ENCODE measurements at places on chromosomes 3 and 15.

- no peak for DNase-seq
These were observed 37.8 kb upstream of the UACA start for GRCh38 chr15:70801109-70801508.

DNA sequence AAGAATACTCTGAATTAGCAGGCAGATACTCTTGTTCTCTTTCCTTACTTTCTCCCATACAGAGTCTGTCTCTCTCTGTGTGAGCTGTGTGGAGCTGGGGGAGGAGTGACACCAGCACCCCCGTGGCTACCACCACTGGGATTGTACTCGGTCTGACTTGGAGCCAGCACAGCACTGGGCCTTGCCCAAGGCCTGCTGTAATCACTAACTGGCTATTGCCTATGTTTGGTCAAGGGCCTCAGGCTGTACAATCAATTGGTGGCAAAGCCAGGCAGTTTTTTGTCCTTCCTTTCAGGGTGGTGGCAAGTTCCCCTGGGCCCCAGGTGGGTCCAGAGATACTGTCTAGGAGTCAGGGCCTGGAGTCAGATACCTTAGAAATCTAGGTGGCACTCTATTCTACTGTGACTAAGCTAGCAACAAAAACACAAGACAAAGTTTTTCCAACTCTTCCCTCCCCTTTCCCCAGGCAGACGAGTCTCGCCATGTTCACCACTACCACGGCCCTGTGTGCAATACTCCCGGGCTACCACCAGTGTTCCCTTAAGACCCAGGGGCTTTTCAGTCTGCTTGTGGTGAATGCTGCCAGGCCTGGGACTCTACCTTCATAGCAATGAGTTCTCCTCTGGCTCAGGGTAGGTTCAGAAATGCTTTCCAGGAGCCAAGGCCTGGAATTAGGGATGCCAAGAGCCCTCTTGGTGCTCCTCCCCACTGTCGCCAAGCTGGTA lies 151.8 kb downstream of the KCNAB1 start:
- no peak for DNase-seq

DNA sequence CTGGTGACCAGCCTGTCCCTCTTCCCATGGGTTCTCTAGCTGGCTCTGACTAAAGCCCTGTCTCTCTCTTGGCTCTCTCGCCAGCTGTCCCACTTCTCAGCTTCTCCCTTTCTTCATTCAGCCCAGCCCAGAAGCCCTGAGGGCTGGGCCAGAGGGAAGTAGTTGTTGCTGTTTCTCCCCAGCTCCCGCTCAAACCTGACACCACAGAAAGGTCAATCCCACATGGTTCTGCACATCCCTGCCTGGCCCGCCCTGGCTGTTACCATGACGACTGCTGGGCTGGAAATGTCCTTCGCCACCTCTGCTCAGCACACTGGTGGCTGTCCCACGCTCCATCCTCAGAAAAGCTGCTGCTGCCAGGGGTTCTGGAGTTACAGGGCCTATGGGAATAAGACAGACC lies 25.9 kb downstream of the CCDC32 start:
- DNase-seq: no peak

DNA sequence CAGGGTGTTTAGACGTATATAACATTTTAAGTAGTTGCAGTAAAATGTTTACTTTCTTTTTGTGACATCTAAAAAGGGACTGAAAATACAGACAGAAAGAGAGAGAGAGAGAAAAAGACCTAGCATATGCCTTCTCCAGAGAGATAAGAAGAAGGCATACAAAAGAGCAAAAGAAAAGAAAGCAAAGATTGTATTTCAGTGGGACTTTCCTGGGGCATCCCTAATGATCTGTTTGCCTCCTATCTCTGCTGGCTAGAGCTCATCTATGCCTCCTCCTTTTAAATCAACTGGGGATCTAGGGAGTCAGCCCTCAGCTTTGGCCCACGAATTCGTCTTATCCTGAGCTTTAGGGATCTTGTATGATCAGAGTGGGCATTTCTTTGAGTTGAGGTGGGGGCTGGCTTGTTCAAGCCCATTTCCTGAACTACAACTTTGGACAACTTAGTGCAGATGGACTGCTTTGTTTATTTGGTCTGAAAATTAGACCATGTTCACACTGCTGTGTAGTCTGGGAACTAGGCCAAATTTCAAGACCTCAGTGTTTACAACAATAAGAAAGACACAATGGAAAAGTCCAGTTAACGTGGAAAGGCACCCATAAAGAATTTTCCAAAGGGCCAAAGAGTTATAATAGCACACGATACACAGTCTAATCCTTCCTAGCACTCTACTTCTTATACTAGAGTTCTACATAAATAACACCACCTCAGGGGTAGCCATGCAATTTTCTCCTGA lies 61.0 kb downstream of the ATP8B4 start:
- DNase-seq: no peak

- DNase-seq: no peak
These were observed 28.9 kb downstream of the GRAMD1C start for GRCh38 chr3:113867506-113867905.
